ENCODE measurements at places on chromosomes 13 and 19.
A peak's percentile ranks its signal among the peaks of the same experiment; 100 is the strongest.

DNA sequence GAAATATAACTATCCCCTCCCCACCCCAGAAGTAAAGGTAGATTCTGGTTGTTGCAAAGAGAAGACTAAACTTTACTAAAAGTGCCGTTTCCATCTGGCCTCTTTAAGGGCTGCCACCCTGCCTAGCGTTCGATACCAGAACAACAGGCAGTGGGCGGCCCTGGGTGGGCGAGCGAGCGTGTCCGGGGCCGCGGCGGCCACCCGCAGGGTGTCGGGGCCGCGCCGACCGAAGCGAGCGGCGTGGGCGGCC is 2.6 kb downstream of the FGF9 start:
- peak; percentile 62 for DNase-seq

DNA sequence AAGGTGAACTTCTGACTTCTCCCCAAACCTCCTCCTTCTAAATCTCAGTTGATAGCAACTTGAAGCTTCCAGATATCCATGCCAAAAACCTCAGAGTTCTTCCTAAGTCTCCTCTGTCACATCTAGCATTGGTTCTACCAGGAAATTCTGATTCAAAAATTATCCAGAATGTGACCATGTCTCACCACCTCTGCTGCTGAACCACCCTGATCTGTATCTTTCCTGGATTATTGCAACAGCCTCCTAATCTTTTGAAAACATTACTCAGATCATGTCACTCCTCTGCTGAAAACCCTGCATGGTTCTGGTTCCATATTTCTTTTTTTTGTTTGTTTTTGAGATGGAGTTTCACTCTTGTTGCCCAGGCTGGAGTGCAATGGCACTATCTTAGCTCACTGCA is 78.7 kb upstream of the TNFSF11 start:
- no peak for DNase-seq

DNA sequence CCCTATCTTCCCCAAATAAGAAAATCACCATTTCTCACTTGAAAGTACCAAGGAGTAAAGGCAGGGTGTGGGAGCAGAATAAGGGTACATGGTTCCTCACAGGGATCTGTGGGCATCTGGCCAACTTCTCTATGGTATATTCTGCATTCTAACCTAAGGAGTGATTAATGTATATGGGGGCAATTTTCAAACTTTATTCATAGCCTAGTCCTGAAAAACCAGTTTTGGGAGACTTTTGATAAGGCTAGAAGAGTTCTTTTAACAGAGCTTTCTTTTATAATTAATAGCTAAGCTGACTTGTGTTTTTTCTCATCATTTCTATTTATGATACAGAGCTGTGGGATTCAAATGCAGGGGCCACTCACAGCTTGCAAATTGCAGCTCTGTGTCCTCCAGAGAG is 852 bp downstream of the SCEL start:
- DNase-seq = no peak

GRCh38 chr13:83184150-83184475 is 698.2 kb downstream of the SLITRK1 start:
- DNase-seq = no peak

- DNase-seq = no peak
Measured at GRCh38 chr13:30116379-30116778, 191.0 kb downstream of the KATNAL1 start.

GRCh38 chr19:40639638-40639982 is 38.4 kb downstream of the LTBP4 start:
- DNase-seq = no peak

GRCh38 chr19:4552525-4552819 is 7.0 kb downstream of the SEMA6B start:
- no peak for DNase-seq

DNA sequence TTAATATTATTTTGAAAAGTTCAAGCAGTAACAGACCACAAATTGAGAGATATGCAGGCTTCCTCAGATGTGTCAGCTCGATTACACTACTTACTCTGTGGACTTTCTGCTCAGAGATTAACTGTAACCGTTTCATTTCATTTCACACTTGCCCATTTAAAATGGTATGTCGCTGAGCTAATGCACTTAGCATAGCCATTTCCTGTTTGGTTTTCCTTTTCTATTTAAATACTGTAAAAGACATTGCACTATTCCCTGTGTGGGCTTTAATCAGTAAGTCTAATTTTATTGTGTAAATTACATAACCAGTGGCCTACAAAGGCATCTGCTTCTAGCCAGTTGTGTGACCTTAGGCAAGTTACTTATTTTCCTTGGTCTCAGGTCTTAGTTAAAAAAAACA is 237.6 kb downstream of the LACC1 start:
- DNase-seq = no peak

DNA sequence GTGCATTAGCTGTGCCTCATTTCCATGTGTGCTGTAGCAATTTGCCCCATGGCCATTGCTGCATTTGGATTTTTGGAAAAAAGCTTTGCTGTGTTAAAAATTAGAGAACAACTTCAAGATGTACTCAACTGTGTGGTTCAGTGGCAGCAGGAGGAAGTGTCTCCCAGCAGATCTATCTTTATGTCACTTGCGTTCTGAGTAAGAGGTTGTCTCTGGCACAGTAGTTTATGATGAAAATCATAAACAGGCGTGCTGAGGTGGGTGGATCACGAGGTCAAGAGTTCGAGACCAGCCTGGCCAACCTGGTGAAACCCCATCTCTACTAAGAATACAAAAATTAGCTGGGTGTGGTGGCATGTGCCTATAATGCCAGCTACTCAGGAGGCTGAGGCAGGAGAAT is 29.0 kb upstream of the RNF17 start:
- no peak for DNase-seq

GRCh38 chr13:79943346-79944023 is 397.4 kb downstream of the SPRY2 start:
- DNase-seq = no peak

GRCh38 chr19:12411893-12412292 is 10.8 kb upstream of the ZNF799 start:
- DNase-seq = no peak

- no peak for DNase-seq
Measured at GRCh38 chr19:4052993-4053422, 13.7 kb downstream of the ZBTB7A start.

- no peak for DNase-seq
Measured at GRCh38 chr13:23715092-23715761, 145.0 kb downstream of the TNFRSF19 start.

- DNase-seq = no peak
Measured at GRCh38 chr19:44142059-44142433, 692 bp downstream of the ZNF234 start.

DNA sequence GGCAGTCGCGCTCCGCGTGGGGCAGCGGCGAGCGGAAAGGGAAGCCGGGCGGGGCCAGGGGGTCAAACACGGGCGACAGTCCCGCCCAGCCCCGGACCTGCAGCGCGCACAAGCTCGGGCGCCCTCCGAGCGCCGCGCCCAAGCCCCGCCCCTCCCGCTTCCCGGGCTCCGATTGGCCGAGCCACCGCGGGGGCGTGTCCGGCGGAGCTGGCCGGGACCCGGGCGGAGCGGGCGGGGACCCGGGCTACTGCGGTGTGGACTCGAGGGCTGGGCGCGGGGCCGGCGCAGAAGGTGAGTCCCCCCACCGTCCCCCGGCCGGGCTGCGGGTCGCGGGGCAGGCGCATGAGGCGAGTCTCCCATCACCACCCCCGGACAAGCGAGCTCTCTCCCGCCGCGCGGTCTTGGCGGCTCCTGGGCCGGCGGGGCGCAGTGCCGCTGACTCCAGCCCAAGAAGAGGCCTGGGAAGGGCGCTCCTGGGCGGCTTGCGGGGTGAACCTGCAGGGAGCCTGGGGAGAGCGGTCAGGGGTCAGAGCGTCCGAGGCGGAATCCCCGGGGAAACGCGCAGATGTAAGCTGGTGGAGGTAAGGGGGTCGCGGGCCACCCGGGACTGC is at the start of gene PLEKHF1:
TSS of gene PLEKHF1 (plus strand) at position 247 of the 611 bp plus-strand sequence. CDS start 8,379 bp downstream, outside the sequence.
- DNase-seq = peak; percentile 94

- DNase-seq = no peak
Measured at GRCh38 chr19:19461306-19461670, 54.1 kb downstream of the TSSK6 start.

GRCh38 chr19:51317968-51318367 is 6.5 kb downstream of the IGLON5 start:
- no peak for DNase-seq

GRCh38 chr13:31092646-31093045 is 69.1 kb downstream of the HSPH1 start:
- DNase-seq = no peak

DNA sequence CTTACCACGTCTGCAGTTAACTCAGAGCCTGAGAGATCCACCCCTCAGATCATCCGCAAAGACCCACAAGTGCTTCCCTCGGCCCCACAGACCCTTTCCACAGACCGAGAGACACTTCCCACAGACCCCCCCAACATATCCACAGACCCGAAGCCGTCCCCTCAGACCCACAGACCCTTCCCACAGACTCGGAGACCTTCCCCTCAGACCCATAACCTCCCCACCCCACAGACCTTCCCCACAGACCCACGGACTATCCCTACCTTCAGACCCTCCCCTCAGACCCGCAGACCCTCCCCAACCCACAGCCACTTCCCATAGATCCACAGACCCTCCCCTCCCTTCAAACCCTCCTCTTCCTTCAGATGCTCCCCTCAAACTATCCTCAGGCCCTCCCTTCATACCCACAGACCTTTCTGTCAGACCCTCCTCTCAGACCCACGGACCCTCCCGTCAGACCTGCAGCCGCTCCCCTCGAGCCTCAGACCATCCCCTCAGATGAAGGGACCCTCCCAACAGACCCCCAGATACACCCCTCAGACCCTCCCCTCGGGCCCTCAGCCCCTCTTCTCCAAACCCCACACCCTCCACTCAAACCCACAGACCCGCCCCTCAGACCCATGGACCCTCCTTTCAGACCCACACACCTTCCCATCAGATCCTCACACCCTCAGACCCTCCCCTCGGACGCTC is 20.1 kb upstream of the TFDP1 start:
- peak; percentile 9 for DNase-seq

DNA sequence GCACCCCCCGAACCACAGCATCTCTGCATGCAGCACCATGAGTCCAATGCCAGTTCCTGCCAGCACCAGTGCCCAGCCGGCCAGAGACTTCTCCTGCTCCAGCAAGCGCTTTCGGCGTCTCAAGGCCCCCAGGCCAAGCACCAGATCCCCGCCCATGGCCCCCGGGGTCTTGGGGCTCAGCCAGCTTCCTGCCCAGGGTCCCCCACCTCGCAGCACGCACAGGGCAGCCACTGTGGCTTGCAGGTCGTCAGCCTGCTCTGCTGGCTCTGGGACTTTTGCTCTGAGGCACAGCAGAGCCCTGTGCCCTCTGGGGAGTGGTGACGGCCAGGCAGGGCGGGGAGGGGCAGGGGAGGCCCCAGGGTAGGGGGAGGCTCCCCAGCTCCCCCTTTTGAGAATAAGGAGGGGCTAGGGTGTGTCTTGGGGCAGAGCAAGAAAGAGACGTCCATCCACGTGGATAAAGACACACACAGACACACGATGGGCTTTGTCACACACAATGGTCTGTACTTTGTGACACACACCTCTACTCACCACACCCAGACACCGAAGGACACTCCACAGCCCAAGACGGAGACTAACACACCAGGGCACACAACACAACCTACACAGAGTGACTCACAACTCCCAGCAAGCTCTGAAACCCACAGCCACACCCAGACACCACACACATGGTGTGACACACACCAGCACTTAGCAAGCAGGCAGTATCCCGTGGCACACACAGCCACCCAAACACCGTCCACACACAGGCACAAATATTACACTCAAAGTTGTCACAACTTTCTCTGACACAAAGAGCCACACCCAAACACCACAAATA is at the start of gene KCNN4:
TSS of gene KCNN4 (minus strand) at position 268 of the 820 bp plus-strand sequence. CDS start at position 156, 112 bp downstream.
- DNase-seq = peak; percentile 84

DNA sequence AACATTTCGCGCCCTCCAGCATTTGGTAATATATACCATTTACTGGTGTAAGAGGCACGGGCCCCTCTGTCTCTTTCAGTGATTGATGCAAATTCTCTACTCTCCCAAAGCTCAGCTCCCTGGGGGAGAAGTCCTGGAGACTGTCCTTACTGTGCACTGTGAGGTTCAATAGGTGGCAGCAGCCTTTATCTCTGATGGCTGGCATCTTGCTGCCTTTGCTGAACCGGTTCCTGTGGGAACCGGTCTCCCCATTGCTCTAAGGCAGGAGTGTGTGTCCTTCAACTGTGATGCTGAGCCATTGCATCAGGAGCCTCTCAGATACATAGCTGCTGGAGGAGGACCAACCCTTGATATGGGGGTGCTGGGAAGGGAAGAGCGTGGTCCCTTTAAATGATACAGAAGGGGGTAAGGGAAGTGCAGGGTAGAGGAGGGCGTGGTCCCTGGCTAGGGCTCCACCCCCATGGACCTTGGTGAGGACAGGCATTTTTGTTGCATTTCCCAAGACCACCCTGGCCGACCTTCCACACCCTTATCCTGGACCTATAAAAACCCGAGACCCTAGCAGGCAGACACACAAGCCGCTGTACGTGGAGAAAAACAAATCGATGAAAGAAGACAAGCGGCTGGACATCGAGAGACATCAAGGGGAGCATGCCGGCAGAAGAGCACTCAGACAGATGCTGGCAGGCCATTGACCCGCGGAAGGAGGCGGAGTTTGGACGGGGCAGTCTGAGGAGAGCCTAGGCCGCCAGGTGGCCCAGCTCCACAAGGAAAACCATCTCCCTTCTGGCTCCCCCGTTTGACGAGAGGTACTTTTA is 41.1 kb upstream of the GTF3A start:
- no peak for DNase-seq

DNA sequence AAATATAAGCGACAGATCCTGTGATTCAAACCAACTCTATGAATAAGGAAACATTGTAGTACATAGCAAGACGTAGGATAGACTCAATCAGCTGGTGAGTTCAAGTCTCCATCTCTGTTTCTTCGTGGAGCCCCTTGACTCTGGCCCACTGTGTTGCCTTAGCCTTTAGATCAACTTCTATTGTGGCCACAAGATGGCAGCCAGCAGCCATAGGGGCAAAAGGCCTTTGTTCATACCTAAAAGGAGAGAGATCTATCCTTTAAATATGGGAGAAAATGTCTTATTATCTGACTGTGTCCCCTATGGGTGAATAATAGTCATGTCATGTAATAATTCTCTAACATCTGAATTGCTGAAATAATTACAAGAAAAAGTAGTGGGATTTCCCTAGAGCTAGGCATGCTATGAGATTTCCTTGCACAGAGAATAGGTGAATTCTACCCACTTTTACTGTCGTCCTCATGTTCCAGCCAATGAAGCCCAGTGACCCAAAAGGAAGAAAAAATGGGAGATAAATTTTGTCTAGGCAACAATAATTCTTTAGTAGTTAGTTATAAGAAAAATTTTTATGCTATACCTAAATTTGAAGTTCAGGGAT is 129.4 kb downstream of the PCDH20 start:
- no peak for DNase-seq

DNA sequence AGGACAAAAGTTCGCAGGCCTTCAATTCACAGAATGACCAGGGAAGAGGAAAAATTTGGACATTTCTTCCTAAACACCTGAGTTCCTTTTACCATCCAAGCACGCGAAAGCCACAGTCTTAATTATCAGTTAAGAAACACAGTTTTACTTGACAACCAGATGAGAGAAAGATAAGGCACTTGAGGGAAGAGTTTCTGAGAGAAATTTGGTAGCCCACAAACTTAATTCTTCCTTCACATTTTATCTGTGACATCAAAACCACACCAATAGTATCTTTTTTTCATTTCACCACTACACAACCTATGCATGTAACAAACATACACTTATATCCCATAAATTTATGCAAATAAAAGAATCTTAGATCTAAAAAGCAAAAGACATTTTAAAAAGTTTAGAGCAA is 326.6 kb downstream of the MZT1 start:
- no peak for DNase-seq

- no peak for DNase-seq
Measured at GRCh38 chr13:28031220-28031895, 42.9 kb upstream of the URAD start.

All from activated CD8-positive, alpha-beta memory T cell treated with anti-CD3 and anti-CD28 coated beads for 24 hours (primary cell).